Tracheal epithelial cell (primary cell): ENCODE measurements at places on chromosomes 5 and 9. TPM values are rescaled to one million over a fixed set of nuclear protein-coding genes. Genes with fewer than 3 reads are reported as not detected.

Gene COL23A1
- 0.43 and 0.72 TPM in 2 replicates for total RNA-seq

Gene MEIKIN
- not detected in 2 replicates for total RNA-seq

Gene PCDHGB5
- 2.6 and 4.6 TPM in 2 replicates for total RNA-seq

Gene HAVCR1
- 55.2 TPM in 1 of 2 replicates, not detected in the other for total RNA-seq

Gene SLC6A7
- total RNA-seq: under 0.01 TPM in 1 of 2 replicates, not detected in the other
